T-helper 17 cell (primary cell): ENCODE measurements at places on chromosomes 6 and 20.

DNA sequence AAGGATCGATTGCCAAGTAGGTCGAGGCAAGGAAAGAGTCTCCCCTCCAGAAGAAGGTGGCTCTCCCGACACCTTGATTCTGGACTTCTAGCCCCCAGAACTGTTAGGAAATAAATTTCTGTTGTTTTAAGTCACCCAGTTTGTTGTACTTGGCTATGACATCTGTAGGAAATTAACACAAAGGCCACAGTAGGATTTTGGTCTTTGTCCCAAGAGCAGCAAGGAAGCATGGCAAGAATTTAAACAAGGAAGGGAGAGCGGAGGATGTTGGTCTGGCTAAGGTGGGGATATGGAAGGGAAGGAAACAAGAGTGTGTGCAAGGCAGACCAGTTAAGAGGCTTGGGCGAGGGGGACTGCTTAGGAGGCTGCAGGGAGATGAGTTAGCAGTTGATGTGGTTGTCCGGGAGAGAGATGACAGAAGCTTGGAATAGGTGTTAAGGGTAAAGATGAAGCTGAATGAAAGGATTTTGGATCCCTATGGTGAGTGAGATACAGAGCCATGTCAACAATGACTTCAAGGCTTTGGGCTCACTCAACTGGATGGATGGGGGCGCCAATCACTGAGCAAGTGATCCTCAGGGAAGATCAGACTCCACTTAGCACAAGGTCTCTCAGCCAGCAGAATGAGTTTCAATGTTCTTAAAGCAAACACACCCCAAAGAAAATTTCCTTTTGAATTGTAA lies 140.5 kb upstream of the ZNF217 start:
- no peak for DNase-seq

DNA sequence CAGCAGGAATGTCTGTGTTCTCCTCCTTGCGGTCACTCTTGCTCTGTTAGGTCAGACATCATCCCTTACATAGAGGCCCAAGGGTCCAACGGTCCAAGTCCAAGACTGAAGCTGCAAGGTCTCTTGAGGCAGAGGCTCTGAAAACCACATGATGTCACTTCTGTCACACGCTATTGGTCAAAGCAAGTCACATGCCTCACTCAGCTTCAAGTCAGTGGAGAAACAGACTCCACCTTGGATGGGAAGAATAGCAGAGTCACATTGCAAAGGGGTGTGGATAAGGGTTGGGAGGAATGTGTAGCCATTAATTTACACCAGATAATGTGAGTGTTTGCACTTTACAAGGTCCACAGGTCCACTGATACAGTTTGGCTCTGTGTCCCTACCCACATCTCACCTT lies 17.5 kb downstream of the SLC52A3 start:
- DNase-seq = no peak

DNA sequence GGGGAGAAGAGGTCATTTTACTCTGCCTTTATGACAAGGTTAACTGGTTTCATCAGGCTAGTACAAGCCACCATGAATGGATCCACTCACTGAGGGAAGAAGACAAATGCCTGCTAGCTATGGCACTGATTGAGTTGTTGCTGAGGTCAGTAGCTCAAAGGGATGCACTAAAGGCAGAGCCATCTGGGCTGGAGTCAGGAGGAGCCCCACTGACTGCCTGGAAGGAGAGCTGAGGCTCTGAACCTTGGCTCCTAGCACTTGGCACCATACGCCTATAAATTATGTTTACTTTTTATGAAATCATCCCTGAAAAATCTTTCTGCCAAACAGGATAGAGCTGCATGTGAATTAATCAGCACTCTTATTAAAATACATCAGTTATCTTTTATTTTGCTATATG lies 104.6 kb downstream of the DTD1 start:
- DNase-seq = no peak

- no peak for DNase-seq
Measured at GRCh38 chr6:41059556-41059955, 6.6 kb downstream of the APOBEC2 start.

DNA sequence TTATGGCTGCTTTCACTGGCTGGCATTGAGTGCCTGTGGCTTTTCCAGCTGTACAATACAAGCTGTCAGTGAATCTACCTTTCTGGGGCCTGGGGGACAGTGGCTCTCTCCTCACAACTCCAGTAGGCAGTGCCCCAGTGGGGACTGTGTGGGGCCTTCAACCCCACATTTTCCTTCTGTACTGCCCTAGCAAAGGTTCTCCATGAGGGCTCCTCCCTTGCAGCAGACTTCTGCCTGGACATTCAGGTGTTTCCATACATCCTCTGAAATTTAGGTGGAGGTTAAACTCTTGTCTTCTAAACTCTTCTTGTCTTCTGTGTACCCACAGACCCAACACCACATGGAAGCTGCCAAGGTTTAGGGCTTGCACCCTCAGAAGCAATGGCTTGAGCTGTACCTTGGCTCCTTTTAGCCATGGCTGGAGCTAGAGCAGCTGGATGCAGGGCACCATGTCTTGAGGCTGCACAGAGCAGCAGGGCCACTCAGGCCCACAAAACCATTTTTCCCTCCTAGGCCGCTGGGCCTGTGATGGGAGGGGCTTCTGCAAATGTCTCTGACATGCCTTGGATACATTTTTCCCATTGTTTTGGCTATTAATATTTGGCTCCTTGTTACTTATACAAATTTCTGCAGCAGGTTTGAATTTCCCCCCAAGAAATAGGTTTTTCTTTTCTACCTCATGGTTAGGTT lies 9.6 kb downstream of the PEX7 start:
- no peak for DNase-seq

DNA sequence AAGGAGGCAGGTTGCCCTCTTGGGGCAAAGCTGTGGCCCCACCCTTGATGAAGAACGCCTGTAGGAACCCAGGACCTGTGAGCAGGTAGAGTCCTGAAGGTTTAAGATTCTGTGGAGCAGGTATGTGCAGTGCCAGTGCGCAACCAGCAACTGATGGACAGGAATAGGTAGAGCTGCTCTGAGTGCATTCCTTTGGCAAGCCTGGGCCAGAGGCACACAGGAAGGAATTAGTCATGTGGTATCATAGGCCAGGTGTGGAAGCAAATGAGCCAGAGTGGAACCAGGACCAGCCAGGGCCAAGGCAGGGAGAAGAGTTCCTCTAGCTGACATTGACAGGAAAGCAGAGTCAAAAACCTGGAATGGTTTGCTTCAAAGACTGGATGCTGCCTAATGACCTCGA lies 1.4 kb upstream of the KHDC1 start:
- DNase-seq = no peak

GRCh38 chr6:3542032-3542640 lies 85.3 kb upstream of the SLC22A23 start:
- DNase-seq = no peak

DNA sequence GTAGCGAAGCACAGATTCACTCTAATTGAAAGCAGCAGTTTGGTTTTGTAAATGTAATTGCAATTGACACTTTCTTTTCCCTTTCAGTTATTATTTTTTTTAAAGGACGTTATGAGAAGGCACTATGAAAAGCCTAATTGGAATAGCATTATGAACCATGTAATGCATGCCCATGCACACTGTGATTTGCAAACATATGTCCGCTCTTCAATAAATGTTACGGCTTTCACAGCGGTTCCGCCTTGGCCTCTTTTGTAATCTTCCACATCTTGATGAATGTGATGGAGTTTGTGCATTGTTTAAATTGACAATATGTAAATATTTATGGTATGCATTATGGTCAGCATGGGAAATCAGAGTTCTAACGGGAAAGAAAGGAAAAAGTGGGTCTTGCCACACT lies 61.3 kb downstream of the SAMD5 start:
- DNase-seq = no peak

DNA sequence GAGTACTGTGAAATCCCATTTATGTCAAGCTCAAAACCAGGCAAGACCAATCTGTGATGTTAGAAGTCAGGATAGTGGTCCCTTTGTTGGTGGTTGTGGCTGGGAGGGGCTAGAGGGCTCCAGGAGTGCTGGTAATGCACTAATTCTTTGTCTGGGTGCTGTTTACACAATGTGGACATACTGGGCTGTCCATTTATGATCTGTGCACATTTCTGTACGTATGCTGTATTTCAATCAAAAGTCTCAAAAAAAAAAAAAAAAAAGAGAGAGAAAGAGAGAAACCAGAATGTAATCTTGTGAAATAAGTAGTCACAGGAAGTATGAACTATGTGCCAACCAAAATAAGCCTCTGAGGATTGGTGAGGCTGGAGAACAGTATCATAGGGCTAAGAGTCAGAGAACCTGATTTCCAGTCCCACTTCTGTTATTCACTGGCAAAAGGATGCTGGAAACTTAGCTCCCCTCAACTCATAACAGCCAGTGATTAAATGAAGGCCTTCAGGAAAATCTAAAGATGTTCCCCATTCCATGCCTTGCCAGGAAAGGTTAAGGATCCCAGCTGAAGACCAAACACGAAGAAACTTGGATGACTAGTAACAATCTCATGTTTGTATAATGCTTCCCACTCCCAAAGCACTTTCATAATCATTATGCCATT lies 19.6 kb upstream of the TRAM2 start:
- no peak for DNase-seq

GRCh38 chr20:45290677-45291355 lies 15.8 kb upstream of the RBPJL start:
- DNase-seq = no peak

- no peak for DNase-seq
Measured at GRCh38 chr6:159953091-159953601, 15.7 kb upstream of the IGF2R start.

- DNase-seq = no peak
Measured at GRCh38 chr20:37358366-37359150, 12.6 kb downstream of the SRC start.

DNA sequence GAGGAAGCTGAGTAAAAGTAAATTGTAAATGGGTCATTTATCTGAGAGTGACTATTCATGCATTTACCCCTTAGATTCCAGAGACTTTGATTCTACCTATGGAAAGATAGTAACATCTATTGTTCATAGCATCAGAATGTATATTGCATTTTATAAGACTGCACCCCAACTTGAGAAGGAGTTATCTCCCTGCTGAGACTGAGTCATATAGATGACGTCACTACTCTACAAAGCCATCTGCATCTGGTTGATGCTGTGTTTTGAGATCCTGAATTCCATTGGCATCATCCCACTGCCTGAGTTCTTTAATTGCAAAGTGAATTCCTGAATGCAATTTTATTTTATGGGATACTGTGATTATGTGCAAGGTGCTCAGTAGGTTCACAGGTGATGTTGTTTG lies 444.0 kb upstream of the SLC35B3 start:
- DNase-seq = no peak

DNA sequence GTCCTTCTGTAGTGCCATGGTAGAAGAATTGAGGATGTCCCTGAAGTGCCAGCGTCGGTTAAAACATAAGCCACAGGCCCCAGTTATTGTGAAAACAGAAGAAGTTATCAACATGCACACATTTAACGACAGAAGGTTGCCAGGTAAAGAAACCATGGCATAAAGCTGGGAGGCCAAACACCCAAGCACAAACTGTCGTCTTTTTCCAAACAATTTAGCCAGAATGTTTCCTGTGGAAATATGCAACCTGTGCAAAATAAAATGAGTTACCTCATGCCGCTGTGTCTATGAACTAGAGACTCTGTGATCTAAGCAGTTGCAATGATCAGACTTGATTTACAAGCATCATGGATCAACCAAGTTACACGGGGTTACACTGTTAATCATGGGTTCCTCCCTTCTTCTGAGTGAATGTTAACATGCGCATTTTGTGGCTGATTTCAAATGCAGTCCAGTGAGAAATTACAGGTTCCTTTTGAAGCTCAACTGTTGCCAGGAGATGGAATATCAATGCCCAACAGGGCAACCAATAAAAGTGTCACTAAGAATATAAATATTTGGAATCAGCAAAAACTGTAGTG lies 674.9 kb downstream of the GRIK2 start:
- no peak for DNase-seq

- DNase-seq = no peak
Measured at GRCh38 chr6:30991891-30992290, 8.4 kb downstream of the MUC21 start.

GRCh38 chr6:139760128-139760527 lies 385.7 kb upstream of the CITED2 start:
- DNase-seq = no peak

GRCh38 chr20:36228770-36229169 lies 7.5 kb upstream of the AAR2 start:
- no peak for DNase-seq

DNA sequence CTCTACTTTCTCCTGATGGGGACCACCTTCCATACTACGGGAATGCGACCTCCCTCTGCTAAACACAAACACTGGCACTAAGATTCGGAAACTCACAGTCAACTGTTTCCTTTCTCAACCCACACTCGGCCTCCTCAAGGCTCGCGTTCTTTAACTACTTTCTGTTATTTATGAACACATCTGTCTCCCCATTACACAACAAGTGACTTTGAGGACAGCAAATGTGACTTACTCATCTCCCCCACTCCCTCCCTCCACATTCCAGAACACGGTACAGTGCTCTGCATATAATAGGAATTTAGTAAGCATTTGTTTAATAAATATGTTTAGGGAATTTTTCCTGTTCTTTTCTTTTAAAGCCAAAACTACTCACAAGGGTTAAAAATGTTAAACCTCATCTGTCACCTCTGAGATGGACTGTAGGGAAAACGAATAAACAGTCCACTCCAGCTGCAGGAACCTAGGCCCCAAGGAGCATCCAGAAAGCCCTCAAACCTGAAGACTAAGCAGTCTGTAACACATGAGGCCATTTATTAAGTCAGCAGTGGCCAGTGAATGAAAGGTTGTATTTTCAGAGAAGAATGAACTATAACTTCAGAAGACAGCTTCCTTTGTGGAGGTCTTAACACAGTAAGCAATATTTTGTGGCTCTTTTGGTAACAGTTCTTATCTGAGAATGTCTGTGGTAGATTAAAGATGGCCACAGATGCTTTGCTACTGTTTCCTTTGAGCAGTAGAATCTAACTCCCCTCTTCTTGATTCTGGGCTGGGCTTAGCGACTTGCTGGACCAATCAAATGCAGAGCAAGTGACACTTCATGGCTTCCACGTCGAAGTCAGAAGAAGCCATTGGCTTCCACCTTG lies 209.6 kb upstream of the DTNBP1 start:
- DNase-seq = no peak

- DNase-seq = no peak
Measured at GRCh38 chr6:154239392-154239791, 117.2 kb downstream of the IPCEF1 start.

- no peak for DNase-seq
Measured at GRCh38 chr20:8424010-8424409, 291.9 kb downstream of the PLCB1 start.

DNA sequence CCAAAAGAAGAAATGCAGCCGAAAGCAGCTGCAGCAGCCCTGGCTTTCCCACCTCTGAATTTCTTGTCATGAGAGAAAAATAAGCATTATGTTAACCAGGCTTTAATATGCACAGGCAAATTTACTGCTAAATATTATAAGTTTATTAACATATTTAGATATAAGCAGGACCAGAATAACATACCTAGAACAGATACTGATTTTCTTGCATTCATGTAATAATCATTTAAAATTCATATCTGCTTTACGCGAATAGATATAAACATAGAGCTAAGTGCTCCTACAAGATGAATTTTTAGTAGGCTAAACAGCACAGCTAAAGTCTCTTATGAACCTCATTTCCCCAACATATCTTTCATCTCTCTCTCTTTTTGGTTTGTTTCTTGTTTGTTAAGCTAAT lies 14.7 kb downstream of the CD93 start:
- DNase-seq = no peak
